ENCODE measurements at places on chromosomes 12 and 14.

GRCh38 chr14:65910108-65910786 lies 497.7 kb downstream of the FUT8 start:
- DNase-seq, result no peak

- no peak for DNase-seq
Measured at GRCh38 chr14:39682582-39682981, 250.3 kb upstream of the FBXO33 start.

DNA sequence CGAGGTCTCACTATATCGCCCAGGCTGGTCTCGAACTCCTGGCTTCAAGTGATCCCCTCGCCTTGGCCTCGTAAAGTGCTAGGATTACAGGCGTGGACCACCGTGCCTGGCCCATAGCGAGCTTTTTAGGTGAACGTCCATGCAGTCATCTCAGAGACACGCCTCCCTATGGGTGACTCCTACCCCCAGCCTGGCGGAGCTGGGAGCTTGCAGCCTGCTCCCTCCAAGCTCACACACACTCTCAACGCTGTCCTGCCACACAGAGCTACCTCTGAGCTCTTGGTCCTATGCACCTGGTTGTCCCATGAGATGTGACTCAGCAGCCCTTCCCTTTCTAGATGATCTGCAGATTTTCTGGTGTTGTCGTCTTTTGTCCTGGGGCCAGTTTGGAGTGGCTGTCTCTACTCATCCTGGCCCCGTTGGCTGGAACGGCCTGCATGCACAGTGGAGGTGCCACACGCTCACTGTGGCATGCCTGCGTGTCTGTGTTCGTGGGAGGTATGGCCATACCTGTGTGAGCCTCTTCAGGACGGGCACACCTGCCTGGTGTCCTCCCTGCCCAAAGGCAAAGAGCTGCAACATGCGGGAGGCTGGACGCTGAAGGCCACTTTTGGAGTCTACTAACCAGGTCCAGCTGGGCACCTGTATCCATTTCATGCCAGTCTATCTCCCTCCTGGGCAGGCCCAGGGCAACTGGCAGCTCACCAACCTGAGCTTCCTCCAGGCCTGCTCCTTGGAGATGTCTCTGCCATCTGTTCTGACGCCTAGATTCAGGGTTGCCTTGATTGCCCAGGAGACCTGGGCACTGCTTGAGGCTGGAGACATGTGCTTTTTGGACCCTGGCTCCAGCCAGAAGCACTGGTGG lies 18.1 kb downstream of the CABP1 start:
- DNase-seq, result no peak

DNA sequence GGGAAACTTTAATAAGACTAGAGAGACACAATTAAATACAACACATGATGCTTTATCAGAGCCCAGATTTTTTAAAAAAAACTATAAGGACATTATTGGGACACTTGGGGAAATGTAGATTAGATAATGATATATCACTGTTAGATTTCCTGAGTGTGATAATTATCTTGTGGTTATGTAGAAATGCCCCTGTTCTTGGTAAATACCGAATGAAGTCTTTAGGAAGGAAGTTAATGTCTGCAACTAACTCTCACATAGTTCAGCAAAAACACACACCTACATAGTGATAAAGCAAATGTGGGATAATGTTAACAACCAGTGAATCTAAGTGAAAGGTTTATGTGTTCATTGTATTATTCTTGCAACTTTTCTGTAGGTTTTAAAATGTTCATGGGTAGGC lies 14.6 kb upstream of the CACNB3 start:
- DNase-seq, result no peak

- DNase-seq, result no peak
Measured at GRCh38 chr12:48542300-48542928, 17.0 kb downstream of the OR8S1 start.

DNA sequence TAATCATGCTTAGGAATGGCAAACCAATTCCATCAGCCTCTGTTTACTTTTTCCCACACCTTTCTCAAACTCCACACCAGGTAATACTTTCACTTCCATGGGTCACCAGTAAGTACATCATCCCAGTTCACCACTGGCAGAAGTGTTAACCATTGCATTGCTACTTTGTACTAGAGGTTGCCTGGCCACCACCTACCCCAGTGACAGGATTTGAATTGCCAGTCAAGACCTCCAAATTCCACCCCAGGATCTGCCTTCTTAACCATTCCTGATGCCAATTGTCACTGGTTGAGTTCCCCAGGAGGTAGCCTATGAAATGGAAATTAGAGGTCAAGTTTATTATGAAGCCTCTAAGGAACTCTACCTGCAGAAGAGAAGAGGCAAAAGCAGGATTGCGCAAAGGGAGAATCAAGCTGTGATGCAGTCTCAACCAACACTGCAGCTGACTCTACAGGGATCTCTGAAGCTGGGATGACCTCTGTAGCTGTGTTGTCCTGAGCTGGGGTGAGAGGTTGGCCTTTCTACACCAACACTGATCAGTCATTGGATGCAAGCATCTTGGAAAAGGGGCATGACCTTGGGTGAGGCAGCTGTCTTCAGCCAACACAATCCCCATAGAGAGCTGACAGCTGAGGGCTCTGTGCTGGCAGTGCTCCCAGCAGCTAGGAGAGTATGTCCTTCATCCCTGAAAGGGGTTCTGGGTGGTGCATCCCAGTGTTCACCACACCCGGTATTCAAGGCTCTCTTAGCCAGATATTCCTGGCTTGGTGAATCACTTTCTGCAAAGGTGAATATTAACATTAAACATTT lies 37.0 kb upstream of the HMGA2 start:
- DNase-seq, result no peak

DNA sequence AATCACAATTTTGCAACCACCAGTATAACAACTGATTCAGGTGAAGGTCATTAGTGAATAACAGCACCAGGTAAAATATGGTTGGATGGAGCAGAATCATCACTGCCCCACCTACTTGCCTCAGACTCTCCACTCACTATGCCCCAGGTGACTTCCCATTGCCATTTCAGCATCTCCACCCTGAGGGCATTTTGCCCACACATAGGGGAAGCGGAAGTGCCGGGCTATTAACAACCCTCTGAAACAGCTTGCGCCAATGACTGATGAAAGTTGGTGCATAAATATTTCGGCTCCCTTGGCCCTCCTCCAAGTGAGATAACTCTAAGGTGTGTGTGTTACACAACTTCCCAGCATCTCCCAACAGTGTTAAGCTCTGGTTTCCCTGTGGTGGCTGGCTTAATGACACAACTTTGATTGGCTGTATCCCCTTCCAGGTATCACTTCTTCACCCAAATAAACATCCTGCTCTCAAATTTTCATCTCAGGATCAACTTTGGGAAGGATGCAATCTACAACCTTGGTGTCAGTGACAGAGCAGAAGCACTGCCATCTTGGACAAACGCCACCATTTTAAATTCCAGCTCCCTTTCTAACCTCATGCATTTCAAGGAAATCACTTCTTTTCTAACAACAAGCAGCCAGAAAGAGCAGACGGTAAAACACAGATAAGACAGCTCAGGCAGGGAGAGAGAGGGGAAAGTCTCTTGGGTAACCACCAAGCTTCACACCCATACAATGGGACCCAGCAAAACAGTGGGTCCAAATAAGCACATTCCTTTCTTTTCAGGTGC lies 73.6 kb upstream of the PPP2R5C start:
- DNase-seq, result no peak

DNA sequence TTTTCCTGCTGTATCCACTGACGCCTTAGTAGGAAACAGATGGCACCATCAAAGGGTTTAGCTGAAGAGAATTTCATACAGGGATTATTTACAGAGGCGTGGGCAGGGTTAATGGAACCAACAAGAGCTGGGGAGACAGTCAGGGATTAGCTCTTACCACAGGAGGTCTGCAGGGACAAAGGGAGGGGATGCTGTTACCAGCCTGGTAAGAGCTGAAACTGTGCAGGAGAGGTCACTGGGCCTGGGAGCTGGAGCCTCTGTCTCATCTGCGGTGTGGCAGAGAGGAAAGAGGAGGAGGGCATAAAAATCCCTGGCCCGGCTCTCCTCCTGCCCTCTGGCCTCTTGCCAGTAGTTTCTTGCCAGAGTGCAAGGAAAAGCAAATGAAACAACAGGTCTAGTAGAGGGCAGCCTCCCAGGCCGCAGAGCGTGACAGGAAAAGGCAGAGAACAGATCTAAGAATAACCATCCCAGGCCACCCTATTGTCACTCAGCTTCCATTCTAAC lies 18.9 kb upstream of the POC1B start:
- DNase-seq, result no peak

DNA sequence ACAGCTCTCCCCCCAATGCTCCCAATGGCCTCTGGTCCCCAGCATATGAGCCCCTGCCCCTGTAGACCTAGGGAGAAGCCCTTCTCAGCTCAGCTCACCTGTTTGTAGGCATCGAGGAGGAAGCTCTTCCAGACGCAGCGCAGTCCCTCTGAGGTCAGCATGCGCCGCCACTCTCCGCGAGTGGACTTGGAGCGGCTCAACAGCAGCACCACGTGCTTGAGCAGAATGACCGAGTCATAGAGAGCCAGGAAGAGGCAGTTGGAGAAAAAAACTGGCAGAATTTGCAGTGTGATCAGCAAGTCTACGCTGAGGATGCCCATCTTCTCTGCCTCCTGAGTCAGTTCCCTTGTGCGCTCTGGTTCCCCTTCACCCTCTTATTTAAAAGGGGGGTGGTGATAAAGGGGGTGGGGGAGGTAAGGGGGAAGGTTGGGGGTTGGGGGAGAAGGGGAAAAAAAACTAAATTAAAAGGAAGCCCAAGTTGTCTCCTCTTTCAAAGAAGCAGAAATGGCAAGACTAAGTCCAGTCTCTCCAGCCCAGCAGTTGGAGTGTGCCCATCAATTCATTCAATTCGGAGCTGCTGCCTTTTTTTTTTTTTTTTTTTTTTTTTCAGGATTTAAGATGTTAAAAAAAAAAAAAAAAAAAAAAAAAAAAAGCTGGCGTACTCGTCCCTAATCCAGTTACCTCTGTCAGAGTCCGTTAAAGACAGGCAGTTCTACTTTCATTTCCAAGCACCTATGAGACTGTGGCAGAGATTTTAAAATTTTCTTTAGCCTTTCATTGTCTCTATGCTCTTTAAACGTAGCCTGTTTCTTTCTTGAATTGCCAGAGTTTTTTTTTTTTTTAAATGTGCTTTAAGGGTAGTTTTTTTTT lies at the start of gene DIO2:
Gene DIO2, minus strand, starts transcription at position 352 of the 870 bp plus-strand sequence. Its CDS starts 32 bp downstream, at position 320.
- no peak for DNase-seq

DNA sequence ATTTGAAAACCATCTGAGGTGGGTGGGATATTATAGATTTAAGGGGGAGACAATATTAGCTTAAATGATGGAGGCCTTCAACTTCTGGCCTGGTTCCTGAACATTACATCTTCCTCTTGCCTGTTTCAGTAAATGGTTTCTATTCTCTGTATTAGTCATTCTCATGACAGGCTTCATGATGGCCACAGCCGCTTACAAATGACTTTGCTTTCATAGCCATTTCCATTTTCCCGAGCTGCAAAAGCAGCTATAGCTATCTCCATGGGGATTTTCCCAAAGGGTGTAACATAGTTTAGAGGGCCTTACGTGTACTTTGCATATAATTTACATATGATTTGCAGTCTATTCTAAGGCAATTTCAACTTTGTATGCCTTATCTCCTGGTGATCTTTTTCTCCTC lies 121.8 kb downstream of the NRXN3 start:
- DNase-seq, result no peak

DNA sequence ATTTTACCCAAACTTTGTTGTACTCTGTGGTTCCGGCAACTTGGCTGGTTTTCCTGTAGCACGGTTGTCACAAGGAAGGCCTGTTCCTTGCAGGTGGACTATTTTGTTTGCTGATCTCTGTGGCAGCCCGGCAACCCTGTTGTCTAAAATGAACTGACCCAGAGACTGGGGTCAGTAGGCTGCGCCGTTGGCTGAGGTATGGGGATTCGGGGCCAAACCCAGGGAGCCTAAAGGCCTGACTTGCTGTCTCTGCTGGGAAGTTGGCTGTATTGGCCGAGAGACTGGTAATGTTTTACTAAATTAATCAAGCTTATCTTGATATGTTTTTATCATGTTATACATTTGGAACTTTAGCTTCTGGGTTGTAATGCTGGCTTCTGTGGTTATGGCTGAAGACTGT lies 13.8 kb downstream of the SMIM41 start:
- no peak for DNase-seq

GRCh38 chr12:62258941-62259630 lies 1.1 kb upstream of the USP15 start:
- DNase-seq, result no peak

DNA sequence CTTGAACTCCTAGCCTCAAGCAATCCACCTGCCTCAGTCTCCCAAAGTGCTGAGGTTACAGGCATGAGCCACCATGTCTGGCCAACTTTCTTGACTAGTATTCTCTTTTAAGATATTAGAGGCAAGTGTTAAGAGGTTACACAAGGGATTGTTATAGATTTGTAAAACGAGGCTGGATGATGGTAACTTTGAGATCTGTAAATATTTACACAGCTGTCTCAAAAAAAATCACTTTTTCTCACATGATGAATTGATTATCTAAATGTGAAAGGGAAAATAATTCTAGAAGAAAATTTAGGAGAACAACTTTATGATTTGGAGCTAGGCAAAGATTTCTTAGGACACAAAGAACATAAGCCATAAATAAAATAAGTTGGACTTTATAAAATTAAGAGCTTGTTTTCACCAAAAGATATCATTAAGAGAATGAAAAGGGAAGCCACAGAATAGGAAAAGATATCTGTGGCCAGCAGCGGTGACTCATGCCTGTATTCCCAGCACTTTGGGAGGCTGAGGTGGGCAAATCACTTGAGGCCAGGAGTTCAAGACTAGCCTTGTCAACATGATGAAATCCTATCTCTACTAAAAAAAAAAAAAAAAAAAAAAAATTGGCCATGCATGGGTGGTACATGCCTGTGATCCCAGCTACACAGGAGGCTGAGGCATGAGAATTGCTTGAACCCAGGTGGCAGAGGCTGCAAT lies 77.4 kb downstream of the BBS10 start:
- DNase-seq, result no peak

DNA sequence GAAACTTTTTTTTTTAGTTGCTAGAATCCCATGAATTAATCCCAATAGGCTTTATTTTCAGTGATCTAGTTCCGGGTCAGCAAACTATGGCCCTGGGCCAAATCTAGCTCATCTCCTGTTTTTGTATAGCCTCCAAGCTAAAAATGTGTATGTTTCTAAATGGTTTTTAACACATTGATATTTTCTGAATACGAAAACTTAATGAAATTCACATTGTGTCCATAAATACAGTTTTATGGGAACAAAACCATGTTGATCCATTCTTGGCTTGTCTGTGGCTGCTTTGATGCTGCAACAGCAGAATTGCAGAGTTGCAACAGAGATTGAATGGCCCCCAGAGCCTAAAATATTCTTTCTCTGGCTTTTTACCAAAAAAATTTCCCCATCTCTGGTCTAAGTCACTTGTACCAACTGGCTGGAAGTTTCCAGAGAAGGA lies 47.5 kb downstream of the ZNF664 start:
- no peak for DNase-seq

DNA sequence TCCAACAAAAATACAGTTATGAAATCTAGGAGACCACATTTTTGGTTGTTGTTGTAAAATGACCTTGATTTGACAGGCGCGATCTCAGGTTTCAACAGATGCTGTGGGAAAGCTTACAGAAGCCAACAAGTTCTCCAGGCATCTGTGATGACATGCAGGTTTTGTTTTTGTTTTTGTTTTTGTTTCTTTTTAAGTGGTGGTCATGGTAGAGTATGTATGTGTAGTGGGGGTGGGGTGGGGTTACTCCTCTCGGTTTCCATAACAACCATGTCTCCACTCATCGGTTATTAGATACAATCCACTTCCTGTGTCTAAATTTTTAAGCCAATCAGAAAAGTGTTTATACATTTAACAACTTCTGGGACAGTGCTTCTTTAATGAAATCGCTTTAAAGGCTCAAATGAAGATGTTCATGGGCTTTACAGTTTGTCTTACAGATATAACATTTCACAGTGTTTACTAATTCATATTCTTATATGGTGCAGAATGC lies 199.9 kb upstream of the FOXN3 start:
- no peak for DNase-seq

GRCh38 chr12:26278666-26279065 lies 83.3 kb downstream of the SSPN start:
- no peak for DNase-seq

All from stimulated activated CD8-positive, alpha-beta memory T cell treated with anti-CD3 and anti-CD28 coated beads, Interleukin-4, amount 100 ng/mL, for 4 hours (primary cell).